Kidney glomerular epithelial cell (primary cell): ENCODE measurements at places on chromosomes 4 and X.

DNA sequence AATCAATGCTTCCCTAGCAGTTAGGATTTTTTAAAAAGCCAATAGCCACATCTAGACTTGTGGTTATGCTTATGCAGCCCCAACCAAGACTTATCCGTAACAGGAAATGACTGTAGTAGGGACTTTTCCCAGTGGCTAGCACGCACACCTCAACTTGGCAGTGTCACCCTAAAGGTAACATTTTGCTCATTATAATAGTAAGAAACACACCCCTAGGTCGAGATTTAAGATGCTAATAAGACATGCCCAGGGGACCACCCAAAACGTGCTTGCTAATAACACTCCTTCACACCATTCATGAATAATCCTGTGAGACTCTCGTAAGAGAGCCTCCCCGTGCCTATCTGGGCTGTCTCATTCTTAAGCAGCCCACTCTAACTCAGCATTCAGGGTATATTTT, 195.3 kb downstream of the CHIC1 start:
- DNase-seq = no peak

- DNase-seq = no peak
Measured at GRCh38 chr4:71532407-71532806, 193.6 kb downstream of the SLC4A4 start.

GRCh38 chr4:24801136-24801855, 5.9 kb downstream of the SOD3 start:
- no peak for DNase-seq

GRCh38 chrX:20378233-20378920, 111.7 kb upstream of the RPS6KA3 start:
- peak; percentile 68 for DNase-seq

- DNase-seq = no peak
Measured at GRCh38 chrX:2677764-2678163, 13.3 kb upstream of the CD99 start.

GRCh38 chr4:118783887-118784286, 52.0 kb downstream of the SEC24D start:
- DNase-seq = no peak

DNA sequence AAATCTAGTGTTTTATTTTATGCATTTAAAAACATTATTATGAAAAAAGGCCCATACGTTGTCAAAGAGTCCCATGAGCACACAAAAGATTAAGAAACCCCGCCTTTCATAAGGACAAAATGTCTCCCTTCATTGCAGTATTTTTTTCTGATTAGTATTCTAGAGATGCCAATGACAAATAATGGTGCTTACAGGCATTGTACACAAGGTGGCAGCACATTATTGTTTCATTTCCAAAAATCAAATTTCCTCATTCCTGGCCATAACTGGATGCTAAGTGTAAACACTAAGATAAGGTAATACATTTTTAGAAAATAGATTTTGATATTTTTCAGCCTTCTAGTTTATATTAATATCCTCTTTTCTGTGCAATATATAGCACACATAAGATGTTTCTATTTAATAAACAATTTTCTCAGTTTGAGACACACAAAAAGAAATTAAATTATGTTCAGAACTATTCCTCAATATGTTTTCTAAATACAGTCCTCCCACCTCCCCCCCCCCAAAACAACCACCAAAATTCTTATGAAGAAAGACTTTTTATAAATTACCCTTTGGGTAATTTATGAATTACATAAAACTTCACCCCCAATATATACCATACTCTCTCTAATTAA, 47.7 kb downstream of the TIGD2 start:
- peak; percentile 67 for DNase-seq

DNA sequence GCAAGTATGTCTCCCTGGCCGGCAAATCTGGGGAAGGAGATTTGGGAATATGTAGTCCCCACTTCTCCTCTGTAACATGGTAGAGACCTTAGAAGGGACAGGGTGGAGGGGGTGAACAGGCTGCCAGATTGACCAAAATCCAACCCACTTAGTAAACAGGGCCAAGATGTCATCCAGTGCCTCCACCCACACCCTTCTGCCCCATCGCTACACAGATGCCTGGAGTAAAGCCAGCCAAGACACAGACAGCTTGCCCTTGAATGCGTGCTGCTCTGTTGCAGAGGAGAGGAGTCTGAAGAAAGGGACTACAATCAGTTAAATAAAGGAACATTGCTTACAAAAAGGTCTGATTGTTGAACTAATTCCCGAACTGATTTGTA, 160.1 kb upstream of the LDB2 start:
- DNase-seq = no peak
